ENCODE measurements at places on chromosomes 6 and 20. TPM values are rescaled to one million over a fixed set of nuclear protein-coding genes. Genes with fewer than 3 reads are reported as not detected.

DNA sequence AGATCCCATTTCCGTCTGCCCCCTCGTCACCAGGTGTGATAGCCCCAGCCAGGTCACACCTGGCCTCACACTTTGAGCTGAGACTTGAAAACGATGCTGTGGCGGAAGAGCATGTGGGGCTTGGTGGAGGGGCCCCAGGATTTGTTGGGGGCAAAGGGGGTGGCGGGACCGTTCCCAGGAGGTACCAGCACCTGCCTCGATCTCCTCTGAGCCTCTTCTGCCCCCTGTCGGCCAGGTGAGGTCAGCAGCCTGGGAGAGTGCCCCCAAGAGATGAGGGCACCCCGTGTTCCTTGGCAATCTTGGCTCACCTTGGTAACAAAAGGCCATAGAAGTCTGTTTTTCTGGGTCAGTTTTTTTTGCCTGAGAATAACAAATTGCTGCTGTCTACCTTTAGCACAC lies 25.4 kb downstream of the SPATA2 start:
- DNase-seq = no peak

DNA sequence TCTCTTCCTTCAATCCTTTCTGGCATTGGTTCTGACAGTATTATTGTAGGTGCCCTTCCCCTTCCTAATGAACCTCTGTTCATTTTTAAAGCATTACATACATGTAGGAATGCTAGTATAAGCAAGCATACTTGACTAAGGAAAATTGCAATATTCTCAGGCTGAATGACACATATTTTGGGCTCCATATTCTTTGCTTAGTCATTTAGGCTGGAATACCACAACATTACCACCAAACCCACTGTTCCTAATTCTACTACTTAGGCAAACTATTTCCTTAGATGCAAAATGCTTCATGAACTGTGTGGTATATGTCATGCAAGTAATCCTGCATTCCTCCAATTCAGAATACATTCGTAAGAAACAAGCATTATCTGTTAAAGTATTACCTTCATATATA lies 113.9 kb downstream of the PRDM1 start:
- DNase-seq = no peak

DNA sequence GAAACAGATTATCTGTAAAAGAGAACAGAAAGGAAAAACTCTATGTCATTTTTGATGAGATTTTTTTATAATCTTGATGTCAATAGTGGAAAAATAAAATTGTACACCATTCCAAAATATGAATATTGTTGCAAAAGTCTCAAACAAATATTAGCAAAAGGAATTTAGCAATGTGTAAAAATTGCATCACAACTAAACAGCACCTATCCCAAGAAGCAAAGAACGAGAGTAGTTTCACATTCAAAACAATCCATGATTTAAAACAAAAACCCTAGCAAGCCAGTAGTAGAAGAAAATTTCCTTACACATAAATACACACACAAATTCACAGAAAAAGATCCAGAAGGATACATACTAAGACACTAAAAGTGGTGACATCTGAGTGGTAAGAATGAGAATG lies 38.4 kb downstream of the LCA5 start:
- no peak for DNase-seq

The SLC24A3 gene
- 13.5 TPM for total RNA-seq

DNA sequence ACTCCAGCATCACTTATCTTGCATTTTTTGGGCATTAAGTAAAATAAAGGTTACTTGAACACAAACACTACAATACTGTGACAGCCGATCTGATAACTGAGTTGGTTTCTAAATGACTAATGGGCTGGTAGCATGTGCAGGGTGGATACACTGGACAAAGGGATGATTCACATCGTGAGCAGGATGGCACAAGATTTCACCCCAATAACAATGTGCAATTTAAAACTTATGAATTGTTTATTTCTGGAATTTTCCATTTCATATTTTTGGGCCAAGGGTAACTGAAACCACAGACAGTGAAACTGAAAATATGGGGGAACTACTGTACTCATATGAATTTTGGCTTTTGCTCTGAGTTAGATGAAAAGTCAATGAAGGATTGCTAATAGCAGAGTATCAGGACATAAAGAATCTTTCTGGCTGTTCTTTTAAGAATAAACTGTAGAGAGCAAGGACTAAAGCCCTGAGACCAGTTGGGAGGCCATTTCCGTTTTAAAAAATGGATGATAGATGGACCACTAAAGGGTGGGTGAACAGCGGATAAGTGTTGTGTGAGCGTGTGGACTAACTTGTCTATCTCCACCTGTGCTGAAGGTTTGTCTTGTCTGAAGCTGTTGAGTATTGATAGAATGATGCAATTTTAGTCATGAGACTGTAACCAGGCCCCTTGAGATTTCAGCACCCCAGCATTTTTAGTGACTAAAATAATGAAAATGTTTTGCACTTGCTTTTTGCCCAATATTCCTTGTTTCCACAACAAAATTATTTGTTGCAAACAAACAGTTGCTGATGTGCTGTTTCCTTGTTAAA lies 8.2 kb downstream of the SPINT3 start:
- no peak for DNase-seq

The NRN1 gene
- 9.8 TPM for total RNA-seq

GRCh38 chr6:73734832-73735453 lies 38.9 kb downstream of the CD109 start:
- no peak for DNase-seq

GRCh38 chr6:120671519-120671918 lies 662.8 kb downstream of the TBC1D32 start:
- DNase-seq = no peak

GRCh38 chr6:119043265-119043664 lies 35.2 kb downstream of the FAM184A start:
- no peak for DNase-seq

GRCh38 chr20:55478724-55479450 lies 526.4 kb downstream of the CBLN4 start:
- DNase-seq = no peak

DNA sequence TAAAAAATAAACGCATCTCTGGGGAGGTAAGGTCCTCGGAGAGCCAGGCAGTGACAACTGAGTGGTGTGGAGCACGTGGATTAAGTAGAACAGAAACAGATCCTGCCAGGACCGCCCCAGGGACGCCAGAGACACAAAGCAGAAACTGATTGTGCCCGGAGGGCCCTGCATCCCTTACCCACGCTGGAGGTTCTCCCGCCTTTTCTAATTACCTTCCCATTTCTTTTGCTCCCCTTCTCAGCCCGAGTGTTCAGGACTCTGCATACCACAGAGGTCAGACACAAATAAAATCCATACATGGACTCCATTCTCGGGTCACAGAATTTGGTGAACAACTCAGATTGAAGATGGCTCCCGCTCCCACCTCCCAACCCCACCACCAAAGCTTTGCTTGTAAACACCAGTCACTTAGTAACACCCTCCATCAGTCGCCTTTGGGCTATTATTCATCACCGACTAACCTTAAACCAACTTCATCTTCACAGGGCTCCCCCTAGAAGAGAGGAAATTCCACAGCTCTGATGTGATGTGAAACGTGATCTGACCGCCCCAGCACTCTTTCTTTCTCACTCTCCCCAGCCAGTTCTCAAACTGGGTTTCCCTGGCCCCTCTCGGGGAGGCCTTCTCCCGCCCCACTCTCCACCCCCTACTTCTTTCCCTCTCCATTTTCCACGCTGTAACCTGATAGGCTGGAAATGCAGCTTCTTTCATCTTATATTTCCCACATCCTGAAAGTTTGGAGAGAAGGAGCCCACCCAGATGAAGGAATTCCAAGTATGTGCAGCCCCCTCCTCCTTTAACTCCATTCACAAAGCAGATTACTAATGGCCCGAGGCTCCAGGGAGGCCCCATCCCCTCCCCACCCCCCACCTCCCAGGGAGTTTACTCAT lies 32.5 kb upstream of the PIM1 start:
- no peak for DNase-seq

DNA sequence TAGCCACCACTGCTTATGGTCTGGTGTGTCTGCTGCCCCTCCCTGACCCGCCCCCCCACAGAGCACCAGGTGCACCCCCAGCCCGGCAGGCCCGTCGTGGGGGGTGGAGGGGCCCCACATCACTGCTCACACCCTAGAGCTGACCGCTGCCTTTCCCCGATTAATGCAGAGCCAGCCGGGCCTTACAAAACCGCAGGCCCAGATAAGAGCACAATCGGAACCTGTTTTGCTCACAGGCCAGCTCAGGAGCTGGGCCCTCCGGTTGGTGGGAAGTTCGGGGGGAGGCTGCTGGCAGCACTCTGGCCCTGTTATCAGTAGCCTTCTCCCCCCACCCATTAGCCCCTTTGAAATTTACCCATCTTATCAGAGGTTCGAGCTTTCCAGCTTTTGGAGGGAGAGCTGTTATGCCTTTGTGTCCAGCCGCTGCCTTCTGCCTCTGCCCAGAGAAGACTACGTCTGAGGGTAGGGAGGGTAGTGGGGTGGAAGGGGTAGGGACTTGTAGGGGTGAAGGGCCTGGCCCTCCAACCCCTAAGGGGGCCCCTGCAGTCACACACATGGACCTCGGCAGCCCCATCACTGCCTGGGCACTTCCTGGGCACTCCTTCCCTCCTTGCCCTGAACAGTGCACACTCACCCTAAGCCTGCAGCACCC lies 6.9 kb upstream of the SPDEF start:
- no peak for DNase-seq

- DNase-seq = no peak
Observed at GRCh38 chr20:62149532-62150309, 6.2 kb downstream of the SS18L1 start.

- no peak for DNase-seq
Observed at GRCh38 chr20:40797425-40797824, 108.4 kb upstream of the MAFB start.

The MOCS1 gene
- 5.7 TPM for total RNA-seq

The NNAT gene
- 367 TPM for total RNA-seq

The SLC12A5 gene
- 18.8 TPM for total RNA-seq

- no peak for DNase-seq
Observed at GRCh38 chr20:1930165-1930564, 35.0 kb downstream of the SIRPA start.

DNA sequence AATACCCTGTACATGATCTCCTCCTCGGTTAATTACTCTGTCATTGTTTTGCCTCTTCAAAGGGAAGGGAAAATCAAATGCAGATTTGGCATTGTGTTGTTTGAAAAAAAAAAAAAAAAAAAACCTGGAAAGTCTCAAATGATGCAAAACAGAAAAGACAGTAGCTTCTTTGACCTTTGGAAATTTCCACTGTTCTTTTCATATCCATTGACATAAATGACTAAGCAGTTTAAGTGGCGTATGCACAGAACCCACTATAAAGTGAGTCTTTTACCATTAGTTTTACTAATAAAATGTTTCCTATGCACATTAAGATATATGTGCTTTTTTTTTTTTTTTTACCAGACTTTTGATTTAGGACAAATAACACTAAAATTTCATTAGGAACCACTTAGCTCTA lies 704.3 kb downstream of the TFAP2A start:
- no peak for DNase-seq

The B3GALT4 gene
- 9.0 TPM for total RNA-seq

The FBXO30 gene
- total RNA-seq = 92.9 TPM

- no peak for DNase-seq
Observed at GRCh38 chr6:81476881-81477280, 275.6 kb downstream of the TENT5A start.

- no peak for DNase-seq
Observed at GRCh38 chr20:58869662-58870227, 17.2 kb downstream of the GNAS start.

DNA sequence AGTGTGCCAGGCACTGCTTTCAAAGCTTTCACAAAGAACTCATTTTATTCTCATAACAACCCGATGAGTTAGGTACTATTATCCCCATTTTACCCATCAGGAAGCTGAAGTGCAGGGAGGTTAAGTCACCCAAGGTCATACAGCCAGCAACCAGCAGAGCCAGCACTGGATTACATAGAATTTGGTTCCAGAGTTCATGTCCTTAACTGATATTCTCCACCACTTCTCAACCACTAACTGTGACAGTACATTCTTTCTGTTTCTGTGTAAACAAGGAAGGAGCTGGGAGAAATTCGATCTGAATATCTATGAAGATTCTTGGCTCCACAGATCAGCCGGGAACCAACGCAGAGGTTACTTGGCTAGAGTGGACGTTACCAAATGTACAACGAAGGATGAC lies 98.0 kb downstream of the KIF16B start:
- DNase-seq = no peak

The ACTL10 gene
- 0.82 TPM for total RNA-seq

The PSORS1C2 gene
- total RNA-seq = not detected

DNA sequence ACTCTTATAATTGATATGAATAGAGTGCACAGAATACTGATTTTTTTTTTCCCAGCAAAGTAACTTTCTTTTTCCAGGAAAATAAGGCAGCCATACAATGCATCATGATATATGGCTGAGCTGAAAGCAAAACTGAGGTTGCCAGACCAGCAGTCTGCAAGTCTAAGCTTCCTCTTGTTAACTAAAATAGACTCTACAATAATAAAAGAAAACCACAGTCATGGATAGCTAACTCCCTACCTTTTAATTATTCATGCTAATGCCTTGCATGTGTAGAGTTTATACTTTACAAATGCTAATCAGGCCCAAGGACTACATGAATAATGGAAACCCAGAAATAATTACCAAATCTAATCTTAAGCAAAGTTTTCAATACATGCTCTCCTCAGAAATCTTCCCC lies 47.4 kb downstream of the MAP7 start:
- no peak for DNase-seq

DNA sequence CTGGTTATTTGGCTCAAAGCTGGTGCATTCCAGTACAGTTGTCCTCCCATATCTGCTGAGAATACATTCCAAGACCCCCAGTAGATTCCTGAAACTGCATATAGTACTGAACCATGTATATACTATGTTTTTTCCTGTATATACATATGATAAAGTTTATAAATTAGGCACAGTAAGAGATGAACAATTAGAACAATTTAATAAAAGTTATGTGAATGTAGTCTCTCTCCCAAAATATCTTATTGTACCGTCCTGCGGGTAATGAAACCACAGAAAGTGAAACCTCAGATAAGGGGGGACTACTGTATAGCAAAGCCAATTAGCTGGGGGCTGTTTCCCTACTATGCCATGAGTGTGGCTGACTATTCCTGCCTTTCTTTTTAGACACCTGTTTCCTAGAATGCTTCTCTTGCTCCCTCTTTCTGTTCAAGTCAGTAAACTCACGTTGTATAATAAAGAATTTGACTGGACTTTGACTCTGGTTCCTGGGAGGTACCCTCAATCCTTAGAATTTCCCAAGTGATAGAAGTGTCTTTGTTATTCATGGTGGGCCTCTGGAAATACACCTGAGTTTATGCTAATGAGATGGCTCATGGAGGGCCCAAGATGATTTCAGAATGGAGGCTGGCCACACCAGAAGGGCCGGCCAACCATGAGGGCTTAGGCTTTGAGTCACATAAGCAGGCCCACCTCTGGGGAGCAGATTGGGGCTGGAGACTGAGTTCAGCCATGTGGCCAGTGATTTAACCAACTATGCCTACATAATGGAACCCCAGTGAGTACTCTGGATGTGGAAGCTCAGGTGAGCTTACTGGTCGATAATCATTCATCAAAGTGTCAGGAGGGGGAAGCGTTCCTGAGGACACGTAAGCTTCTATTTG lies 689 bp upstream of the BLOC1S5 start:
- no peak for DNase-seq

GRCh38 chr20:717832-718231 lies 42.2 kb upstream of the SCRT2 start:
- no peak for DNase-seq

GRCh38 chr6:161038229-161039031 lies 46.9 kb downstream of the MAP3K4 start:
- DNase-seq = no peak

The FAM217A gene
- total RNA-seq = not detected

All from frontal cortex (tissue), 4 donors.